ENCODE measurements at places on chromosomes 3 and 15. TPM values are rescaled to one million over a fixed set of nuclear protein-coding genes. Genes with fewer than 3 reads are reported as not detected.

Gene CELSR3
- total RNA-seq: 0.14 TPM

Gene CDCP1
- 0.25 TPM for total RNA-seq

DNA sequence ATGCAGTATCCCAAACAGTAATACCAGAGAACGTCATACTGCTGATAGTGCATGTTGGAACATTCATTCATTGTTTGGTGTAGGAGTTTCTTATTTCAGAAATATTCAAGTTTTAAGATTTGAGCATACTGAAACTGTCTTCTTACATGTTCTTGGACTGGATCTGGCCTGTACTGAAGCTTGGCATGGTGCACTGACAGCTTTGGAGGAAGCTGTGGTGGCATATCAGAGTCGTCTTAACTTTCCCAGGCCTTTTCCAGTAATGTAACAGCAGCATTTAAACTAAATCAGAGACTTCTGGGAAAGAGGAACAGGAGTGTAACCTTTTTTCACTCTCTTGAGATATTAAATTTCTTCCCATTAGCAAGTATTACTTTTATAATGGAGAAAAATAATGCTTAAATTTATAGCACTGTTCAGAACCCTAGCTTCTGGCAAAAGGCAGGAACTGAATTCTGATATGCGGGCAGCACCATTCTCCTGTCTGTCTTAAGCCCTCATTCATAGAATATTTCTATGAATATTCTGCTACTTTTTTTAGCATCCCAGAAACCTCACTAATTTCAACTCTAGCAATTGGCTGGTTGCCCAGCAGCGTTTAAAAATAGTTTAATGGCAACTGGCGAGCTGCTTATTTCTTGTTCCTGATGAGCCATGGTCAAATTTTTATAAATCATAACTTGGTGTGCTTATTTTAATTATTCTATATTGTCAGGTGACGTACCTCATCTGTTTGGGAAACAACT, 31.1 kb downstream of the DNAJC13 start:
- DNase-seq: peak; percentile 33

- no peak for DNase-seq
These were observed 93.8 kb downstream of the CMSS1 start for GRCh38 chr3:99911433-99911832.

DNA sequence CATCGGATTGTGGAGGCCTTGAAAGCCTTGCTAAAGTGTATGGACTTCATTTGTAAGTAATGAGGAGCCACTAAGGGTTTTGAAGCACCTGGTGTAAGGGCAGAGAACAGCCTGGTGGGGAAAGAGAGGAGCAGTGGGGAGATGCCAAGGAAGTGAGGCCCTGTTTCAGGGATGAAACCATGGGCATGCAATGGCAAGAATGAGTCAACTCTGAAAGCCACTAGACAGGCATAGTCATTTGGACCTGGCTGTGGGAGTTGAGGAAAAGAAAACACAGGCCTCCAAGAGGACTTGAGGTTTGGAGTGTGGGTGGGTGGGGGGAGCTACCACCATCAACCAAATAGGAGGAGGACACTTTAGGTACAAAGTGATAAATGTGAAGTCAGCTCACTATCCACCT, 7.6 kb downstream of the XCR1 start:
- DNase-seq: no peak

DNA sequence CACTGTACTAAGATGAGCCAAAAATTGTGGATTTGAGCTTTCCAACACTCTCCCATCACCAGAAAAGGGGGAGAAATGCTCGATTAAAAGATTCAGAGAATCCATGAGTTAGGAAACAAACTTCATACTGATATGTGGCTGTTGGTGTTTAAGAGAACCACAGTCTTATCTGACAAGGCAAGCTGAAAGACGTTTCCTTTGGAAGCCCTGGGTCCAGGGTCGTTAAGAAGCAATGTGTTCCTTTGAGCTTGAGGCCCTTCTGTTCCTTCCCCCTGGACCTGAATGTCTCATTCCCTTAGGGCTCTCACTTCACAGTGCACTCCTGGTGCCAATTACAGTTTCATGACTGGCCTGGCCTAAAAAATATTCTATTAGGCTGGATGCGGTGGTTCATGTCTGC, 524.8 kb upstream of the PPP2R3A start:
- DNase-seq: no peak

Measured in left ventricle myocardium inferior (tissue), 1 donor.